ENCODE measurements at places on chromosomes 6 and 20.

- peak; percentile 65 for DNase-seq
Observed at GRCh38 chr6:166949528-166950442, 6.6 kb downstream of the RNASET2 start.

DNA sequence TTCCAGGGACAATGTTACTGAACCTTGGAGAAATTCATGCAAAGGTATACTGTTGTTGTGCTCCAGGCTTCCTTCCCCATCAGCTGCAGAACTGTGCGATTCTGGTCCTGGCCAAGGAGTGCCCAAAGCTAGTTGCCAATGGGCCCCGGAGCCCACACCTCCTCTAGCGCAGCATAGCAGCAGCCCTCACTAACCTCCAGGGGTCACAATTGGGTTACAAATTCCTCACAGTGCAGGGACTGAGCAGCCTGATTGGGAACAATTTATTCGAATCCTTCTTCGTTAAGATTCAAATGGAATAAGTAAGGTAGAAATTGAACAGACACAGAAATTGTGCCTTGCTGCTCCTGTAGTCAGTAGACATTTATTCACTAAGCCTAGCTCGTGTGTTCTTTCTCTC is 284.9 kb downstream of the PRKN start:
- DNase-seq, result peak; percentile 72

- DNase-seq, result no peak
Observed at GRCh38 chr6:25462235-25462897, 183.2 kb downstream of the CARMIL1 start.

GRCh38 chr6:168606722-168607121 is 165.7 kb downstream of the SMOC2 start:
- peak; percentile 43 for DNase-seq

- no peak for DNase-seq
Observed at GRCh38 chr20:63169681-63170080, 46.2 kb downstream of the YTHDF1 start.

- DNase-seq, result no peak
Observed at GRCh38 chr6:30893001-30893591, 8.8 kb downstream of the DDR1 start.

- DNase-seq, result no peak
Observed at GRCh38 chr6:42571611-42572342, 7.9 kb downstream of the UBR2 start.

DNA sequence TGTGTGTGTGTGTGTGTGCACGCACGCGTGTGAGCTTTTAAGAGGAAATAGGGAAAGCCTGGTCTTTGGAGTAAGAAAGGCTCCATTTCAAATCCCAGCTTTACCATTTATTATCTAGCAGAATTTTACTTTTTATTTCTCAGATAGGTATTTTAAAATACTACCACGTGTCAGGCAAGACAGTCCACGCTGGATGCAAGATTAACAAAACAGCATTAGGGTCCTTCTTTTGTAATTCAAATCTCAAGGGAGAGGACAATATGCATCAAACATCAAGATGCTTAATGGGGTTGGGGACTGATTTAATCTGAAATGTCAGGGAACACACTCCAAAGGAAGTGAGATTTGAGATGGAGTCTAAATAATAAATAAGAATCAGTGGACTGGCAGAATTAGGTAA is 768.8 kb downstream of the PHF3 start:
- no peak for DNase-seq

- DNase-seq, result no peak
Observed at GRCh38 chr20:16703570-16703969, 26.3 kb upstream of the SNRPB2 start.

- DNase-seq, result peak; percentile 80
Observed at GRCh38 chr6:95365454-95365853, 211.9 kb upstream of the MANEA start.

DNA sequence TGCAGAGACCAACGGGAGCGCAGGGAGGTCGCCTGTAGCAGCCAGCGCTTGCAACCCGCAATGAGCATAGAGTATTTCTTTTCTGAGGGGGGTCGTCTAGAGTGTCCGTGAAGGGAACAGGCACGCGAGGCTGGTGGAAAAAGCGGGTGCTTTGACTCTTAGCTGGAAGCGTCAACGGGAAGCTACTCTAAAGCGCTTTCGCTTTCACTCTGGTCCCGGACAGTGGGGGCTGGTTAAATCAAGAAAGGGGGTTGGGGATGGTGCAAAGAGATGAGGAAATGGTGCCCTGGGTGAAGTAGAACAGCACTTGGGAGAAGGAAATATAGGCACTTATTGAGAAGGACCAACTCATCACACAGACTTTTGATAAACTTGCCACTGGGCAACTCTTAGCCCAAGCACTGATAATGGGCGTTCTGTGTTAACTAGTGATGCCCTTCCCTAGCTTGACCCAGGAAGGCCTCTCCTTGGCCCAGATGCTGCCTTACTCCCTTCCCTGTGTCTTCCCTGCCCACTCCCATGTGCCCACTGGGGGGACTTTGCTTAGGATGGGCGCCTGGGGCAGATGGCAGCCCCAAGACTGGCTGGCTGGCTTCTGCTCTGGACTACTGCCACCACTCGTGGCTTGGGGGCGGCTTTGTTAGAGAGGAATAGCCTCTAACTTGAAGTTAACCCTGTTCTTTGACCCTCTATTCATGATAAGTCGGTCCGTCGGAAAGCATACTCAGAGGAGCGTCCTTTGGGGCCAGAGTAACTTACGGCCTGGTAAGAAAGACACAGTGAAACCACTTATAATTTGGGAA is 585 bp downstream of the PSMB9 start:
- no peak for DNase-seq

DNA sequence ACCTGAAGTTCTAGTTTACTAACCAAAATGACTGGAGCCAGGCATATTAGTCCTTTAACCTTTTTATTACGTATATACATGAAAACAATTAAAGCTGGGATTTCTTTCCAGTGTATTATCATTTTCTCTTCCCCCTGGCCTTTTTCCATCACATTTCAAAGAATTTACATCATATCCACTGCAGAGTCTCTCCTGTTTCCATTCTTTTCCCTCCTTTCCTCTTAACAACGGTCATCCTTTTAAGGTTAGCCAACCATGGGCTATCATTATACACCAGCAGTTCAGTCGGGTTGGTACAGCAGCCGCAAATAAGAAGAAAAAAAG is 104.6 kb downstream of the TFAP2A start:
- DNase-seq, result no peak

DNA sequence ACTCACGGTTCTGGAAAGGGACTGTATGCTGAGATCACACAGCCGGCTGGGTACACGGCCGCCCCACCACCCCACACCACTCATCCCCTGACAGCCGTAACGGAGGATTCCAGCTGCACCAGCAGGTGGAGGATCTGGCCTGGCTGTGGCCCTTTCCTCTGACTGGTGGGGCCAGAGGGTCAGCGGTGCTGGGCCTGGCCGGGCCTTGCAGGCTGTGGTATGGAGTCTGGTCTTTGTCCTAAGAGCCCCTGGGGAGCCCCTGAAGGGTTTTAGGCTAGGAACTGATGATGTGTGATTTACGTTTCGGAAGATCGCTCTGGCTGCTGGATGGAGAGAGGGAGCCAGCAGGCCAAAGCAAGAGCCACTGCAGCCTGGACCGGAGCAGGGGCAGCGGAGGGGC is 26.6 kb downstream of the NOL4L start:
- DNase-seq, result no peak

DNA sequence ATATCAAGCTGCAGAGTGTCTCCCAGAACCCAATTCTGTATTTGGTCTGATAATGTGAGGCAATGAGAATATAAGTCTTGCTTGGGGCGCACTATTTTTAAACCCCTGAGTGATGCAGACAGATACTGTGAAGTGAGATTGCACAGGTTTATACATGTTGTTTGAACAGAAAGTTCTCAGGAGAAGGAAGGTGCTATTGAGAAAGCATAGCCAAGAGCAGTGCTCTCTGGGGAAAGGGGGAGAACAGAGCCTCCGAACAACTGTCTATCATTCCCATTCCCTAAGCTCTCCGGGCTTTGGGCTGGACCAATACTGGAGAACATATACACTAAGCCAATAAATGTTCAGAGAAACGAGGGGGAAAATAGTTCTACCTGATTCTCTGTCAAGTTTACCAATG is 75.8 kb downstream of the PERP start:
- no peak for DNase-seq

DNA sequence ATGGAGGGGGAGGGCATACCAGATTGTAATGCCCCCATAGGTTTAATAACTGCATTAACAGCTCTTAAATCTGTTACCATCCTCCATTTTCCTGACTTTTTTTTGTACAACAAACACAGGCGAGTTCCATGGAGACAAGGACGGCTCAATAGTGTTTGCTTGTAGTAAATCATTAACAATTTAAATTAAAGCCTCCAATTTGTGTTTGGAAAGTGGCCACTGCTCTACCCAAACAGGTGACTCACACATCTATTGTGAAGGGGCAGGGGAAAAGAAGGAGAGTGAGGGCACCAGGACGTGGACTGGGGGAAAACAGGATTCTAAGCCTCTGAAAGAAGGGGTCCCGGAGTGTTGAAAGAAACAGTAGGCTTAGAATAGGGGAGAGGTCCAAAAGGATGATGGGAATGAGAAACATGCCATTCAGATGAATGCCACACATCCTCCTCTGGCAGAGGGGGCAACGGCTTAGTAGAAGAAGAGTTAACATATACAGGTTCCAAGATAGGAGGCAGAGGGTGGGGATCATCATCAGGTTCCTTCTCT is 6.9 kb downstream of the GLYATL3 start:
- no peak for DNase-seq

DNA sequence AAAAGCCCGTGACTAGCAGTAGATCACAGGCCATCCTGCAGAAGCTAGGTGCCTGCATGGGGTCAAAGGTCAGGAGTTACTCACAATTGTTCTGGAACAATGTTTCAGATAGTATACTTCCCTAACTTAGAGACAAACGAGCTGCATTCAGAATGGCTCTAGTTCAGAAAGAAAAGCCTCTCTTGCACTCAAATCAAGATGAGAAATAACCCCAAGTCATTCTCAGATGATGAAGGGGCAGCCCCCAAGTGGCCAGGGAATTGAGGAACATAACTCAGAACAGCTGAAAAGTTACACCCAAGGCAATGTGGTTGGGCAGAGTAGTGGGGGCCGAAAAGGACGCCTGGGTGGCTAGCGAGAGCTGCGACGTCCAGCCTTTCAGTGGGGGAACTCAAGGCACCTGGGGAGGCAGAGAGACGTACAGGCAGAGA is 27.8 kb downstream of the FYN start:
- DNase-seq, result no peak

DNA sequence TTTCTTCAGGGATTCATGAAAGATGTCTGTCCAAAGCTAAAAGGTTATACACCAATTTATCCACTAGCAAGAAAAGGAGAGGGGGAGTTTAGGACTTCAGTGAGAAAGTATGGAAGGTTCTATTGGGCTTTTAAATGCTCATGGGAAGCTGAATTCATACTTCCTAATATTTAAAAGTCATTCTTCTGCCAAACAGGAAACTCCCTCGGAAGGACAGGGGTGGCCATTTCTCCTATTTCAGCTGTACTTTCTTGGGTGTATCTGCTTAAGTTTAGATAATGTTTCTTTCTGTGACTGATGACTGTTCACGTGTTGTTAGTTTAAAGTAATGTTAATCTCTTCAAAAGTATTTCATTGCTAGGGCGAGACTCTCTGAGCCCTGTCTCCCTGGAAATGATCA is 80.5 kb upstream of the IFNGR1 start:
- DNase-seq, result no peak

DNA sequence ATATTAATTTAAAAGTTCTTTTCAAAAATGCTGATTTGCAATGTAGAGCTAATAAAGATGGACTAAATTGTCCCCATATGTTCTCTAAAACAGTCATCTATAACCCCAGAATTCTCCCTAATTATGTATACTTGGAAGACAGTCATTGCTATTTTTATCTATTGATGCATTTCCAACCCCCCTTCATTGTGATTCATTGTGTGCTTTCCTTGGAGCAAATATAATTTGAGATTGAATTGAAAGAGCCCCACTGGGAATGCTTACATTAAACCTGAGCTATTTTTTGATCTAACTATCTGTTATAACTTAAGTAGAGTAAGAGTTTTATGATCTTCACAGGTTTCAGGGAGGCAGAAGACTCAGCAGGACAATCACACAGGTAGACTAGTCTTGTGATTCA is 73.7 kb upstream of the PTCHD4 start:
- no peak for DNase-seq

- DNase-seq, result no peak
Observed at GRCh38 chr6:145060714-145061113, 674.6 kb downstream of the EPM2A start.

- DNase-seq, result no peak
Observed at GRCh38 chr6:14671261-14671681, 553.7 kb downstream of the CD83 start.

GRCh38 chr20:61929971-61930666 is 135.6 kb downstream of the TAF4 start:
- no peak for DNase-seq

DNA sequence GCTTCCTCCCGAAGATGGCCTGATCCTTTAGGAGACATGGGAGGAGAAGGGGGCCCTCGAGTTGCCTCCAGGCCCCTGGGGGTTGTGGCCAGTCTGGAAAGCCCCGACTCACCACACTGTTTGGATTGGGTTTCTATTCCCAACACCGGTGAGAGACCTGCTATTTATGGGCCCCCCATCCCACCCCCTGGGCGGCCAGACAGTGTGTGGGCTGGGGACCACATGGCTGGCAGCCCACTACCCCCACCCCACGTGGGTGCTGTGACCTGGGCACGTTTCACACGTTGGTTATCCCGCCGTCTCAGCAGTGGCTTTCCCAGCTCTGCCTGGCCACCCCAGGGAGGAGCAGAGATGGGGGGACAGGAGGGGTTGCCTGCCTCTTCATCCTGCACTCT is 116.1 kb downstream of the VEGFA start:
- no peak for DNase-seq

DNA sequence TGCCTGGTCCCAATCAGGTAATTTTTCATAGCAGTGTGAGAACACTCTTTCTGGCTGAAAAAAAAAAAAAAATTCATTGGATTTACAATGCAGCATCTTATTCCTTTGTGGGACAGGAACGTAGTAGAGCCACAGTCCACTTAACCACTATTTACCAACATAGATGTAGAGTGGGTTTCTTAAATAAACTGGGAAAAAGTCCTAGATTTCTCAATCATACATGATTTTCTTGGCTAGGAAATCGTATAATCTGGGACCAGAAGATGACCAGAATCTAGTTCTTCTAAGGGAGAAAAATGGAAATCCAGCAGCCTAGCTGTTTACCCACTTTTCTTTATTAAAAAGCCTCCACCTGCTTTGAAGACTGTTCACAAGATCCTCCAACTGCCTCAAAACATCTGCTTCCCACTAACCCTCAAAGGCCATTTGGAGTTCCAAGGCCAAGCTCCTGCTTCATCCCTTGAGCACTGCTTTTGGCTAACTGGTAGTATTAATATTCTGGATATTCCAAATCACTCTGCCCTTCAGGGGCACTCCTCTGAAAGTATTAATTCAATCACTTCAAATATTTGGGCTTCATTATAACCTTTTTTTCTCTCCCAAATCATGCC is 70.4 kb downstream of the FYN start:
- no peak for DNase-seq

GRCh38 chr6:155472886-155473285 is 17.2 kb upstream of the NOX3 start:
- DNase-seq, result no peak
